Pancreas (tissue), 10 donors: ENCODE measurements at places on chromosomes 7 and 10. TPM values are rescaled to one million over a fixed set of nuclear protein-coding genes. Genes with fewer than 3 reads are reported as not detected.

DNA sequence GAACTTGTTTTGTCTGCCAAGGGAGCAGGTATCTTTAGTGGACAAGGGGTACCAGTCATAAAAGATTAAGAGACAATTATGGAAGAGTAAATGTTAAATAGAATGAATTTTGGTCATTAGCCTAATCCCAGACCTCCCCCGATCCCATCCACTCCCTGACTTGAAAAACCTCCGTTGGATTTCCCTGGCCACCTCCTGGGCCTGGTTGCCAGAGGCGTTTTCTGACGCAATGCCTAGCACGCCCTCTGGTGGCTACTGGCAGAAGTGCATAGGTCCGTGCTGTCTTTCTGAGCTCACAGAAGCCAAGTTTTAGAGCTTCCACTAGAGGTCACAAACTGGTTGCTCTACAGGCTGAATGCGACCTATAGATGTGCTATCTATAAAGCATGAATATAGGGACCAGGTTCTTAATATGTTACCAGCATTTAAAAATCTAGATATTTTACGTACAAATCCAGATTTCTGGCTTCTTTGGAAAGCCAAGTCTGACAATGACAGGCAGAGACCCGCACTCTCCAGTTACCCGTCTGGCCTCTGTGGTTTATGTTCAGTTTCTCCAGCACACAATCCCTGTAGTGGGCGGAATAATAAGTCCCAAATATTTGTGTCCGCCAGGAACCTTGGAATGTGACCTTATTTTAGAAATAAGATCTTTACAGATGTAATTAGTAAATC, 39.8 kb downstream of the SPOCK2 start:
- DNase-seq, result peak; percentile 86

DNA sequence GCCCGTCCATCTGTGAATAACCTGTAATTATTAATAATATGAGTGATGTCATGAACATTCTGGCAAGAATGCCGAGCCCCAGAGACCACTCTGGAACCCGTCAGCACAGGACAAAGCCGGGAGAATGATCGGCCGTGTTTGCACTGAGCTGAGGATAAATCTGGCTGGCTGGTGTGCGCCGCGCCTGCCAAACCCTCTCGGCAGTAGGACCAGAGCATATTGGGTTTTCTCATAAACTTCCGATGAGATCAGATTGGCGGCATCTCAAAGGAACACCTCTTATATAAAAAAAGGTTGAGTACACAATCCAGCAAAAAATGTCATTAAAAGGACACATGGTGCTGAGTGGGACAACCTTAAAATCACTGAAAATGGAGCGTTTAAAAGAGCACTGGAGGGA, 296.0 kb upstream of the MKI67 start:
- no peak for DNase-seq

DNA sequence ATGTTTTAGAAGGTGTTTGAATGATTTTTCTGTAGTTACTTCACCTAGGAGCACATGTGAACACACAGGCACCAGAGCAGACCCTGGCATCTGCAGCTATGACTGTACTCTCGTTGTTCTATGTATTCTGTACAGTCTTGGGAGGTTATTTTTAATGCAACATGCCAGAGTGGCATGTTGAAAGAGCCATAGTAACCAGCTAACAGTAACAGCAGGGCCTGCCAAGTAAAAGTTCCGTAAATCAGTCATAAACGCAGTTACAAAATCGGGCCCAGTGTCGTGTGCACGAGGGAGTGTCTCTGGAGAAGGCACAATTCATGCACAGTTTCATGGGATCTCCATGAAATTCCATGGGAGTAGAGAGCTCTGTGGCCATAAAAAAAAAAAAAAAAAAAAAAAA, 108.3 kb upstream of the CDK6 start:
- DNase-seq, result no peak

DNA sequence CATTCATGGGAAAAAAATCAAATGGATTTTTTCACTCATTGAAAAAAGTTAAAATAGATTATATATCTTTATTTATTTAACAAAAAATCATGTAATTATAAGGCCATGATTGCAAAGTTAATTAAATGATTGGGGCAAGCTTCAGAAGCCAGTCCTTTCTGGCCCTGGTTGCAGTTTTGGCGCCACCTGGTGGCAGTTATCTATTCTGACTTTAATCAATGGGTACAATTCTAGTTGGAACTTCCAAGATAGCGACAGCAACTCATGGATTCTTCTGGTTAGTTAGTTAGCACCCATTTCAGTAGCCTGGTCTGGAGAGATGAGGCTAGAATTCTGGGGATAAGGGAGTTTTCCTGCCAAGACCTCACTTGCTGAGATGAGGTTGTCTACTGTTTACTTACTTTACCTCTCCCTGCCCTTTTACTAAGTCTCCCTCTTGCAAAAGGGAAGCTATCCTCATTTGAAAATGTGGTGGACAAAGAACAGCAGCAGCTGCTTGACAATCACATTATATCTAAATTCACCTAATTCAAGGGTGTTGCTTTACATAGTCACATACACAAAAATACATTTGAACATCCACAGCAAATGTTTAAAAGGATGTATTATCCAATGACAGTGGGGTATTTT, 42.3 kb downstream of the NOC3L start:
- DNase-seq, result peak; percentile 51

The SLC39A12 gene
- total RNA-seq, result not detected

The TMEM176B gene
- total RNA-seq, result 41.2 TPM

GRCh38 chr10:102715880-102716279, 1.4 kb downstream of the SFXN2 start:
- DNase-seq, result no peak

The AOAH gene
- total RNA-seq, result 2.3 TPM

The CRYGN gene
- not detected for total RNA-seq

GRCh38 chr10:132632851-132633684, 95.5 kb downstream of the INPP5A start:
- DNase-seq, result no peak

DNA sequence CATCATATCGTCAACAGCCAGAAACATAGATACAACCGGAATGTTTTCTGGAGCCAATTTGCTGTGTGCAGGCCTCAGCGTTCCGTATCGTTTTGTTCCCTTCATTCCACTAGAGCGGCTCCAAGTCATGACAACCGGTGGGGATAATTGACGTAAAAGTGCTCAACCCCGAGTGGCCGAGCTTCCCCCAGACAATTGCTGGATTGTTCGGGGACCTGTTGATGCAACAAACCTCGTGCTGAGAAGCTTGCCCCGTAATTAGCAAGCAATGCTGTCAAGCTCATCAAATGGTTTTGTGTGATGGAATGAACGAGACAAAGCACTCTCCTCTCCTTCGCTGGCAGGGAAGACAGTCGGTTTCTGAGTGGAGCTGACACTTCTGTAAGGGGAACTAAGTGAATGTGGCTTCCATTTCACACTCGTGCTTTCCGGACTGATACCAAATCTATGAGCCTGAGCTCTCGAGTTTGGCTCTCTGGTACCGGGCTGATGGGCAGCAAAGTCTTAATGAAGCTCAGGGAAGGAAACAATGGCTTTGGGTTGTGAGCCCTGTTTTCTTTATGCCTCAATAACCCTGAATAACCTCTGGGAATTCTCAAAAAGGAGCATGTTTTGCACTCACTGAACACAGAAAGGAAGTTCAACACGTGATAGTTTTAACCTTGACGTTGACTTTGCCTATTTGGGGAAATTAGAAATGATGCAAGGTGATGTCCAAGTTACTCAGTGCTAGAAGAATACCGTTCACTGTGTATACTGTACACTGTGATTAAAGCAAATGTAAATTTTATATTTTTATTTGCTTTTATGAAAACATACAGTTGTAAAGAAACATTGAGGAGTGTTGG, 220.5 kb downstream of the BAMBI start:
- no peak for DNase-seq

DNA sequence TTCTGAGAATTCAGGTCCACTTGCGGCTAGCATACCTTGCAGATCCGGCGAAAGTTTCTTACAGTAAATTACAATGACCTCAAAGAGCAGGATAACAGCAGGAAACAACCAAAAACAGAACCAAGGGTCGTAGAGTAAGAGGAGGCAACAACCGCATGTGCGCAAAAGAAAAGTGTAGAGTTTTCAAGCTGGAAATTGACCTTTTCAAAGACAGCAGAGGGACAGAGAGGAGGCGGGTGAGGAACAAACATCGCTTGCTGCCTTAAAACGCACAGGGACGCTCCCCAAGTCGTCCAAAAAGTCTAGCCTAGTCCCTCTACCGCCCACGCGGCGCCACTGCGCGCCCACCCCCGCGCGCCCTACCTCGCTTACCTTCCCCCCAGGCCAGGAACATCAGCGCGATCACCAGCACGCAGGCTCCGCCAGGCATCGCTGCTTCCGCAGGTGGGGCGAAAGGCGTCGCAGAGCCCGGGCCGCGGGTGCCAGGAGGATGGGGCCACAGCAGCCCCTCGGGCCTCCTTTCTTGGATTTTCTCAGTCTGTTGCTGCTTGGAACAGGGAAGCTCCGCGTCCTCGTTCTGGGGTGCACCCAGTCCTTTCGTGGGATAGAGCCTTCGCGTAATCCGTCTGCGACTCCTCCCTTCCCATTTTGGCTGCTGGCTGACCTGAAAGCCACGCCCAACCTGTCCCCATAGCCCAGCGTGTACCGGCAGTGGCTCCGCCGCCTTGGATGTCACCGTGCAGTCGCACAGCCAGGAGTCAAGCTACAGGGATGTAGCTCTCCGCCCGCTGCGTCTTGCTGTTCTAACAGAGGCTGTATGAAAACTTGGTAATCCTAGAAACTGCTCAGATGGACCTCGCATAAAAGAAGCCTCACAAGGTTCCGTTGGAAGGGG, at the start of gene VWDE:
Gene VWDE, minus strand, starts transcription at position 579 of the 895 bp plus-strand sequence. Its CDS starts 149 bp downstream, at position 430.
- peak; percentile 26 for DNase-seq

DNA sequence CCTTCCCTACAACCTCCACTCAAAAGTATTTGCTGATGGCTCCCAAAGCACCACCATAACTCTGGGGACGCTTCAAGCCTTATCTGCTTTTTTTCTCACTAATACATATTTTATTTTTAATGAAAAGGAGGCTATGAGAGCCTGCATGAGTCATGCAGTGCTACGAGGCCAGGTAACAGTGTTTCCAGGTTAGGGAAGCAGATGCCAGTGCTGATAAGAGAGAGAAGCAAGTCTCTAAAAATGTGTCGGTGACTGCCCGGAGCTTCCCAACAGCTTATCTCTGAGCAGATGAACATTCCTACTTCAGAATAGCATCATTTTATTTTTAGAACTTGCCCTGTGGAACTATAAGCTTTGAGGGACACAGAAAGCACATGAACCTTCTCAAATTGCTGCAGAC, 931.5 kb downstream of the CCSER2 start:
- no peak for DNase-seq

DNA sequence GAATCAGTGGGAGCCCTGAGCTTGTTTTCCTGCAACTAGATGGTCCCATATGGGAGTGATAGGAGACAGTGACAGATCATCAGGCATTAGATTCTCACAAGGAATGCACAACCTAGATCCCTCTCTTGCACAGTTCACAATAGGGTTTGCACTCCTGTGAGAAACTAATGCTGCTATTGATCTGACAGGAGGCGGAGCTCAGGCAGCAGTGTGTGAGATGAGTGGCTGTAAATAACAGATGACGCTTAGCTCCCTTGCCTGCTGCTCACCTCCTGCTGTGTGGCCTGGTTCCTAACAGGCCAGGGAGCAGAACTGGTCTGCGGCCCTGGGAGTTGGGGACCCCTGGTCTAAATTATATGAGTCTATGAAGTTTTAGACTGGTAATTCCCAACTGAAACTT, 3.9 kb downstream of the MIOS start:
- no peak for DNase-seq

The TMEM225B gene
- 0.32 TPM for total RNA-seq

The SDK1 gene
- 21.2 TPM for total RNA-seq

DNA sequence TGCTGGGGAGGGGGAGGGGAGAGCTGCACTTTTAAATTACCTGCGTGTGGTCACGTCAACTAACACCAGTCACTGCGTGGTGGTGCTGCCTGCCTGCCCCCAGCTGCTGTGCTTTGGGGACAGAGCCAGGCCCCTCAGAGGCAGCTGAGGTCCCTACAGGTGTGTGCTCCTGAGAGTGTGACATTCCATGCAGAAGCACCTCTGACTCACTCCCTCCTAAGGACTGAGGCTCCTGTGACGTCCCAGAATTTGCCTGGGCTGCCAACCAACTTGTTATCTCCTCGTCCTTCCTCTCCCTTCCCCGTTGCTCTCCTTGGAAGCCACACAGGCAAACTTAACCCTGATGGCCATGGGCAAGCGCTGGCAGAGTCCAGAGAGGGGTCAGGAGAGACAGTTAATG, 563.0 kb downstream of the PARD3 start:
- no peak for DNase-seq

The CPED1 gene
- total RNA-seq, result 6.1 TPM

GRCh38 chr10:132710746-132711612, 75.0 kb downstream of the NKX6-2 start:
- peak; percentile 29 for DNase-seq

GRCh38 chr7:128849804-128850490, 12.7 kb upstream of the ATP6V1F start:
- no peak for DNase-seq

The RNLS gene
- total RNA-seq, result 6.4 TPM
